Activated T-helper 1 cell treated with anti-CD3 and anti-CD28 coated beads, Interleukin-12 subunit alpha, Interleukin-12 subunit beta, Interleukin-2, Interleukin-4 antibody, amounts not matched to agents 30 ng/mL and 10 ng/mL and 1 ng/mL, durations not matched to agents 14 hours and 24 hours and 36 hours (primary cell): ENCODE measurements at places on chromosomes 1 and 21.

GRCh38 chr1:154590756-154591155 lies 17.2 kb downstream of the ADAR start:
- no peak overlapping the region for H3K27ac ChIP-seq
- H3K4me1 ChIP-seq, result peaks cover 25% of the 10 kb centered on the region
- no peak for DNase-seq
- no peaks in the 10 kb centered on the region for H3K27me3 ChIP-seq
- H3K4me3 ChIP-seq, result no peak overlapping the region

DNA sequence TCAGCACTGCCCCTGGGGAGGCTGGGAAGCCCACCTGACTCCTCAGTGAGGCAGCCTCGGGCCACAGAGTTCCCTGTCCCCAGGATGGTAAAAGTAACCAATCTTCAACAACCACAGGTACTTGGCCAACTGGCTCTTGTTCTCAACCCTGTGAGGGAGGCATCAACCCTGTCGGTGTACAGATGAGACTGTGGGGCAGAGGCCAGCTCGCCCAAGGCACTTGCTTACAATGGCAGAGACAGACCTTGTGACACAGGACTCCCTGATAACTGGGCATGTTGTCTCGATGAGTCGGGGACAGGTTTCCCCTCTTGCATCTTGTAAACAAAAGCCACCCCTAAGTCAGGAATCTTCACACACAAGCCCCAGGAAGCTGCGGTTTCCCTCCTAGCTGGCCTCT lies 8.0 kb downstream of the SLC30A2 start:
- H3K4me1 ChIP-seq, result peaks cover 17% of the 10 kb centered on the region
- peaks cover 22% of the 10 kb centered on the region for H3K27me3 ChIP-seq
- H3K27ac ChIP-seq, result no peak overlapping the region
- no peak for DNase-seq

DNA sequence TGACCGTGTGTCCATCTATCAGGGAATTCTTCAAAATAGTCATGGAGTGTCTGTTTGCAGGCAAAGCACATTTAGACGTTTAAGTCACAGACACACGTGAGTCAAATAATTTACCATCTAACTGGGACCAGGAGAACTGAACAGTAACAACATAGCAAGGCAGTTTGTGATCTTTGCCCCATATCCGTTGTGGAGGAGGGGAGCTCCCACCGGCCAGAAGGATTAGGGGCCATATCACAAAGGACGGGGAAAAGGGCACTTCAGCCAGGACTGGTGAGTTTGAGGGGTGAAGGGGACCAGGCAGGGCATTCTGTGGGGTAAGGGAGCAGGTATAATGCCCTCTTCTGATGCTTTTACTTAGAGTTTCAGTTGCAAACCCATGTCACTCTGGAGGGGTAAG lies 22.9 kb downstream of the ELAPOR1 start:
- no peak overlapping the region for H3K4me3 ChIP-seq
- no peaks in the 10 kb centered on the region for H3K27me3 ChIP-seq
- DNase-seq, result no peak
- H3K4me1 ChIP-seq, result peaks cover 22% of the 10 kb centered on the region

DNA sequence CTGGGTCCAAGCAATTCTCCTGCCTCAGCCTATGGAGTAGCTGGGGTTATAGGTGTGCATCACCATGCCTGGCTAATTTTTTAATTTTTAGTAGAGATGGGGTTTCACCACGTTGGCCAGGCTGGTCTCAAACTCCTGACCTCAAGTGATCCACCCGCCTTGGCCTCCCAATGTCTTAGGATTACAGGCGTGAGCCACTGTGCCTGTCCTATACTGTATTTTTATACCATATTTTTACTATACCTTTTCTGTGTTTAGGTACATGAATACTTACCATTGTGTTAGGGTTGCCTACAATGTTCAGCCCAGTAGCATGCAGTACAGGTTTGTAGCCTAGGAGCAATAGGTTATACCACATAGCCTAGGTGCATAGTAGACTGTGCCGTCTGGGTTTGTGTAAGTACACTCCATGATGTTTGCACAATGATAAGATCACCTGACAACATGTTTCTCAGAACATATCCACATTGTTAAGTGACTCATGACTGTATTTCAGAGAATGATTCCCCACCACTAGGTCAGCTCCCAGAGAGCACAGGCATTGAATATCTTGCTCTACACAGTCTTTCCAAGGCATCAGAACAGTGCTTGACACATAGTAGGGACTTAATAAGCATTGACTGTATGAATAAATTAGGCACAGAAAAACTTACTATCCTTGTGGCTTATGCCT lies 6.0 kb upstream of the CITED4 start:
- H3K27me3 ChIP-seq, result no peaks in the 10 kb centered on the region
- peak overlapping the region; percentile 19 for H3K27ac ChIP-seq
- peak overlapping the region; percentile 5 for H3K4me3 ChIP-seq
- H3K4me1 ChIP-seq, result peaks cover 29% of the 10 kb centered on the region
- no peak for DNase-seq

DNA sequence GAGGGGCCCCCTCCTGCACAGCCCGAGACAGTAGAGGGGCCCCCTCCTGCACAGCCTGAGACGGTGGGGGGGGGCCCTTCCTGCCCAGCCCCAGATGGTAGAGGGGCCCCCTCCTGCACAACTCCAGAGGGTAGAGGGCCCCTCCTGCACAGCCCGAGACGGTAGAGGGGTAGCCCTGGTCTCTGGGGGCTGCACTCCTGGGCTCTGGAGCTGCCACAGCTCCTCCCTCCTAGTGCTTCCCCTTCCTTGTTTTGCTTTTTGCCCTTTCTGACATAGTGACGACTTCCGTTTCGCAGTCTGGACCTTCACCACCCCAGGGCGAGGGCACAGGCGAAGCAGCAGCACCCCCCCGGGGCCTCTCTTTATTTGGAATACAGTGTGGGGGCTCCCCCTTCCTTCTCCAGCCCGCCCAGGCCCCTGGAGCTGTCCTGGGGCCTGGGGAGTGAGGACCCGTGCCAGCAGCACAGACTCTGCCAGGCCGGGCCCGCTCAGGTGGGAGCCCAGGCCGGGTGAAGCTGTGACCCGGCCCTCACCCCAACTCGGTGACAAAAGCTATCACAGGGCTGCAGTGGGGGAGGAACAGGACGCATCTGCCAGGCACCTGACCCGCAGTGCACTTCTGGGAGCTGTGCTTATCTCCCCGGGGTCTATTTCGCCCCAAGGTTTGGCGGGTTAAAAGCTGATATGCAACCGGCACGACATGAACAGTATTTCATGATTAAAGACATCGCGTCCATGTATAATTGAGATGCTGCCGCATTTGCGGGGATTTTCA lies 1.1 kb upstream of the PRXL2B start:
- peaks cover 3% of the 10 kb centered on the region for H3K36me3 ChIP-seq

GRCh38 chr21:41933313-41934079 lies 20.3 kb downstream of the C2CD2 start:
- peaks cover 8% of the 10 kb centered on the region for H3K27me3 ChIP-seq
- H3K27ac ChIP-seq, result no peak overlapping the region
- no peak for DNase-seq
- no peaks in the 10 kb centered on the region for H3K36me3 ChIP-seq
- H3K4me1 ChIP-seq, result peaks cover 25% of the 10 kb centered on the region

GRCh38 chr1:44284184-44284583 lies 70.9 kb downstream of the ERI3 start:
- H3K27me3 ChIP-seq, result no peaks in the 10 kb centered on the region
- peaks cover 22% of the 10 kb centered on the region for H3K36me3 ChIP-seq
- H3K4me1 ChIP-seq, result no peaks in the 10 kb centered on the region
- H3K27ac ChIP-seq, result no peak overlapping the region
- H3K4me3 ChIP-seq, result no peak overlapping the region

DNA sequence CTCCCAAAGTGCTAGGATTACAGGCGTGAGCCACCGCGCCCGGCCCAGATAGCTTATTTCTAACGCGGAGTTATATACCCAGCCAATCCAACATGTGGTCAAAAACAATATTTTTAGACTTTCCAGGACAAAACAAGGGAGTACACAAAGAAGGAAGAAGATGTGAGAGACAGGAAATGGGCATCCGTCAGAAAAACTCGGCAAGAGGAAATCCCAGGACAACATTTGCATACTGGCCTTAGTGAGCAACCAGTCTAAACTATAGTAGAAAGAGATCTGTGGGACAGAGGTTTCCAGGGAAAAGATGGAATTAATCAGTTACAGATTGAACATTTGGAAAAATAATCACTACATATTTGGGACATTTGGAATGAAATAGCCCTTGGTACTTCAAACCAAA lies 11.4 kb downstream of the ARMH1 start:
- no peak overlapping the region for H3K4me3 ChIP-seq
- no peaks in the 10 kb centered on the region for H3K36me3 ChIP-seq
- no peak for DNase-seq
